ENCODE measurements at places on chromosomes 5 and 9.

GRCh38 chr5:115738830-115739229, 77.6 kb downstream of the CDO1 start:
- DNase-seq, result no peak

DNA sequence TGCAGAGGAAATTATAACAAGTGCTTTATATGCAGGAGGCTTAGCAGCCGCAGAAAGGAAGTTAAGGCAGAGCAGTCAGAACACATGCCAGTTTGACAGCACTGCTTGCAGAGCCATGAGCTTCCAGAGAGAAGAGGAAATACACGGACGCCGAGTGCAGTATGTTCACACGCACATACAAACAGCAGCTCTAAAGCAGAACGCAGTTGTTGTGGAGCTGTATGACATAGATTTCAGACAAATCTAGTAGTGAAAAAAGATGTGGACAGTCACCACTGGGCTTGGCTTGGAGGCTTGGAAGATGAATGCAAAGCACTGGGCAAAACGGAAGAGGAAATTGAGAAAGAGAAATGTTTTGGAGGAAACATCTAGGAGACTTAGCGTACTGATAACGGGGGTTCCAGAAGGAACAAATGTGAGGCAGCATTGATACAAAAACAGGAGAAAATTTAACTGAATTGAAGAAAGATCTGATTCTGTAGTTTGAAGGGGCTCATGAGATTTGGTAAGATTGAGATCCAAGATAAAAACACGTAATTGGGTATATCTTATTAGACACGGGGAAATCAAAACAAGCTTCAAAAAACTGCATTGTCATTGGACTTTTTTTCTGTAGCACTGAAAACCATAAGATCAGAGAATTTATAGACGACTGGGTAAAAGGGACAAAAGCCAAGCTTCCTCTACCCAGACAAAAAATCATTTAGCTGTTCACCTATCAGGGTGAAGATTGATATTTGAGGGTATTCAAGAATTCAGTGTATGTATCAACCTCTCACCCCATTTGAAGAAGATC, 19.6 kb upstream of the ROPN1L start:
- DNase-seq, result no peak

DNA sequence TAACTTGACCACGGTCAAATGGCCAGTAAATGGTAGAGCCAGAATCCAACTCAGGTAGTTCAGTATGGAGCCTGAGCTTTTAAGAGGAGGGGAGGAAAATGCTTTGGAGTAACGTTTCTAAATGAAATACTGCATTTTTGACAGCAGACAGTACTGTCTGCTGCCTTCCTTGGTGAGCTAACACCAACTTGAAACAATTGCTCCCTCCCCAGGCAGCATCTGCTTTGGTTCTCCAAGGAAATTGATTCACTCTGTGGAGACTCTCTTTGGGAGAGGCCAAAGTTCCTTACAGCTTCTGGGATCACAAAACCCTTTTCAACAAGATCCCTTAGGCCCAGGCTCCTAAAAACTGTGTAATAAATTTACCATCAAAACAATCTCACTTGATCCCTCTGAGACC, 75.2 kb upstream of the SSBP2 start:
- no peak for DNase-seq

DNA sequence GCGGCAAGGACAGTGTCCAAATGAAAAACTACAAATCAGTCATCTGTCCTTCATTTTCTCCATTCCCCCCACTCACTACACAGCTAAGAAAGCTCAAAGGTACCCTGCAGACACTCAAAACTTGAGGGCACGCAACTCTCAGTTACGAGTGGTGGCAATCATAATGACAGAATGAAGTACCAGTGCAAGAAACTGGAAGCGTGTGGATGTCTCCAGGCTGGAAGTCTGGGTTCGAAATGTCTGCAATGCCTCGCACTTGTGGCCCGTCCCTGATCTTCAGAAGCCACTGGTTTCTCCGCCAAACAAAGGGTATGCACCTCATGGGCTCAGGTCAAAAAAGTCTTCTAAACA, 597 bp upstream of the CENPH start:
- no peak for DNase-seq

DNA sequence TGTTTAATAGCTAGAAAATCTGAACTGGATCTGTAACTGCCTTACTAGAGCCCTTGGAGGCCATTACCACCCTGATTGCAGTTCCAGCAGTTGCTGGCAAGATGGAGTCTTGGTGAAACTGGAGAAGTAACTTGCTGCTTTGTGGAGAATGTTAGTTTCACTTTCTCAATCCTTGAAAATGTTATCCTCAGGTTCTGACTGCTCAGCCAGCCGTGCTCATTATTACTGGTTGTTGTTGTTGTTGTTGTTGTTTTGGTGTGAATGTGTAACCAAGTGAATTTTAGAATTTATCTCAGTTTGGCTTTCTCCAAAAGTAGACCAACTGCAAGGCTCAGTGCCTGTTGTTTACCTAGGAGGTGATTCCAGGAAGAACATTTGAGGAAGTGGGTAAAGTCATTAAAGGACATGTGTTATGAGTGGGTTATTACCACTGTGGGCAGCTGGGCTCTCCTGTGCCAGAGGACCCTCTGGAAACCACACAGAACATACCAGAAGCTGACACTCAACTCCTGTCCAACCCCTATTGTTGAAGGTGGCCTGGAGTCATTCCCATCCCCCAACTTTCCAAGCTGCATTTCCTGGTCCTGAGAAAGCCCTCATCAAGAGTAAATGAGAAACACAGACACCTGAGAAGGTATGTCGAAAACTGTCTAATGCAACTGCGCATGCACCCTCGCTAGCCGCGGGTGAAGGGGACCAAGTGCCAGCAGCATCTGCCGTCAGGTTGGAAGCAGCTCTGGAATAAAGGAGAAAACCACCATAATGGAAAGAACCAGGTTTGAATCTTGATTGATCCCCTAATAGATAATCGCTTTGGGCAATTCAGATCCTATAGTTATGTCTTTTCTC, 111.6 kb downstream of the CMYA5 start:
- DNase-seq, result peak; percentile 20

GRCh38 chr9:90789862-90790261, 11.8 kb upstream of the SYK start:
- DNase-seq, result no peak

DNA sequence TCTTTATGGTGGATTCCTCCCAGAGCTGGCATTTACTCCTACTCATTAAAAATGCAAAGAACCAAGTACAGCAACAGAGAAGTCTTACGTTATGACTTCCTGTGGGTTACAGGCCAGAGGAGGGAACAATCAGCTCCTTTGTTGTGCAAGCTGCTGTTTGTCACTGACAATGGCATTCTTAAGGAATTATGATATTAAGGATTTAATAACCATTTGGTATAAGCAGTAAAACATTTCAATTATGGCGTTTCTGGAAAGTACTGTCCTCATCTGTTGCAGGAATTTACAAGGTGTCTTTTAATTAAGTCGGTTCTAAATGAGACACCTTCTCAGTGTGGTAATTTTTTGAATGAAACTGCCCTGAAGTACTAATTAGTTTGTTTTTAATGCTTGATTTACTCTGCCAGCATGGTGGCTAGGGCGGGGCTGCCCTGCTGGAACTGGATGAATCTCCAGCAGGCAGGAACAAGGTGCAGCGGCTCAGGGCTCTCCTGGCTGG, 49.1 kb upstream of the VDAC1 start:
- no peak for DNase-seq

DNA sequence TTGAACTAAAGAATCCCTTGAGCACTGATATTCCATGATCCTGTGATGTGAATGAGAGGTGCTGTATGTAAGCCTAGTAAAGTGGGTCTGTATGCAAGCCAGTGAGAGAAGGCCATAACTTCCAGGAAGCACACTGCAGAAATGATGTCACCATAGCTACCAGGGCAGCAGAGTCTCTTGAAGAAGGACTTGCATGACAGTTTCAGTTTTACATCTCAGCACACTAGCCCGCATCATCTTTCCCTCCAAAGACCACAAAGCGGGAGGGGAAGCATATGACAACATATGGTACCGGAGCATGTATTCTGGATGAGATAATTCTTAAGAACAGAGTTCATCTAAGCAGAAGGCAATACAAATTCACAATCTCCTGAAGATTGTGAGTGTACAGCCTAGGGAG, 37.6 kb upstream of the MAST4 start:
- peak; percentile 74 for DNase-seq

GRCh38 chr9:113594484-113595299, 131.2 kb downstream of the RGS3 start:
- DNase-seq, result no peak

GRCh38 chr5:40618926-40619325, 60.8 kb upstream of the PTGER4 start:
- no peak for DNase-seq

DNA sequence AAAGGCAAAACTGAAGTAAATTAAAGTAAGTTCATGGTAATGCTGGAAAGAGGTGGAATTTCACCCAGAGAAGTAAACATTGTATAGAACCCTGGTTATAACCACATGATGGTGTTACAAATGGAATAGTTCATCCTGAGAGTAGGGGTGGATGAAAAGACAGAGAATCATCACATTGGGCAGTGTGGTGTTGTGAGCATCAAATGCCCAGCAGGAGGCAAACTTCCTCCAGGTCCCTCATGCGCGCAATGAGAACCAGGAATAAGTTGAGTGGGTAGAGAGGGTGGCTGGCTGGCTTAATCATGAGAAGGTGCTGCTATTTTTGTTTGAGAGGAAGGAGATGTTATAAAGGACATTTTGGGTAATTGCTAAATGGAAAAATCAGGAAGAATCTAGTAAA, 163.3 kb upstream of the HMHB1 start:
- DNase-seq, result no peak

DNA sequence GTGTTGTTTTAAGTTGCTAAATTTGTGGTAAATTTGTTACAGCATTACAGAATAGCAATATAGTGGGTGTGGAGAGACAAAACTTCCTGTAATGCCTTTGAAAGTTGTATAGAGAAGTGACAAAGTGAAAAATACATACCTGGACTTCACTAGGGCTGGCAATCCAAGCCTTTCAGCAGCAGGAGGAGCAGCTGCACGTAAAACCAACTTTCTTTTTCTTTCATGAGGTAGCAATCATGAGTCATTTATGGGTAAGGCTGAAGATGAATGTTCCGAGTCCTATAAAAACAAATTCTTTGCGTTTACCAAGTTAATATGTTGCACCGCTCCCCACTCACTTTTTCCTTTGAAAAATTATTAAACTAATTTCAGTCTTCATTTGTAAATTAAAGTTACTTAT, 1138.2 kb downstream of the TAF11L14 start:
- DNase-seq, result peak; percentile 14

- DNase-seq, result no peak
These were observed 12.6 kb downstream of the VLDLR start for GRCh38 chr9:2634153-2634552.

DNA sequence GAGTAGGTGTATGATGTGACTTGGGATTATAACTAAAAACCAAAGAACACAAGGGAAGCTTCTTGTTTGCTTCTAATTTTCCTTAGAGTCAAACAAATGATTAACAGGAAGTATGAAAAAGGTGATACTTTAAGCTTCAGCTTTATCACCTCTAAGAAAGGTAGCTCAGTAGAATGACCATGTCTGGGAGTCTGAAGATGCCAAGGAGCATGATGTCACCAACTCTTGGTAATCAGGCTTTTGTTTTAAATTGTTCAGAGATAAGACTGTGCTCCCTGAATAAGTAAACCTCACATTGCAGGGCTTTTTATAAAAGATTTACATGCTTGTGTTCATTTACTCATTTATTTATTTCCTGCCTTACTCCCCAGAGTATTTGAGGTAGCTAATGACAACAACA, 169.9 kb downstream of the FER start:
- DNase-seq, result no peak

DNA sequence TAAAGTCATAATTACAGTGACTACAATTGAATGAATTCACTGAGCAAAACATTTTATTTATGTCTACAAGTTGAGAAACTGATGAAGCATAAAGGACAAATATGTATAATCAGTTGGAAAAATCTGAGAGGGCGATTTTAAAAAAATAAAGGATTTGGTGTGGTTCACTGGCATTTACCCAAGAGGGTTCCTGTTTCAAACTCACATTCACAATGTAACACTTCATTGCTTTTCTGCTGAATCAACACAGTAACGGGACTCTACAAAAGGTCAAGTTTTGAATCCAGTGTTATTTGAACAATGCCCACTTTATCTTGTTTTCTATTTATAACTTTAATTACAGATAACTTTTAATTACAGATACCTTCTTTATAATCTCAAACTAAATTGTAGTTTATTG, 138.6 kb downstream of the NUDT12 start:
- DNase-seq, result no peak

- DNase-seq, result no peak
These were observed 25.6 kb downstream of the FYB1 start for GRCh38 chr5:39193553-39194465.

DNA sequence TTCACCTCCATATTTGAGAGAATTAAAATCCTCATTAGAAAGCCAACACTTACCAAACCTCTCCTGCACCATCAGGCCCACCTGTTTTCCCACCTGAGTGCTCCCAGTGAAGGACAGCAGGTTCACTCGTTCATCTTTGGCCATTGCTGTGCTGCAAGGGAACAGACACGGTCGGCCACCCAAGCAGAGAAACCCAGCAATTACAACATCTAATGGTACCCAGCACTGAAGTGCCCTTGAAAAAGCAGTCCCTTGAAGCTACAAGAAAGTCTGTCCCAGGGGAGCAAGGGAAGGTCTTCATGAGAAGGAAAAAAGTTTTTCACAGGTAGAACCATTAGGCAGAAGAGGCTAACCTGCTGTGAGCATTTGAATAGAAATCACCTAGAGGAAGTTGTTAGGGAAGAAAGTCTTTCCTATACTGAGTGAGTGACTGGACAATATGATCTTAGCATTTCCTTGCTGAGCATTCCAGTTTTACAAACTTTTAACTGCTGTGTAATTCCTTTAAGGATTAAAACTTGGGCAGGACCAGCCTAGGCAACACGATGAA, 26.7 kb downstream of the ALDH7A1 start:
- DNase-seq, result no peak

GRCh38 chr9:136198605-136199083, 6.3 kb downstream of the LHX3 start:
- no peak for DNase-seq

DNA sequence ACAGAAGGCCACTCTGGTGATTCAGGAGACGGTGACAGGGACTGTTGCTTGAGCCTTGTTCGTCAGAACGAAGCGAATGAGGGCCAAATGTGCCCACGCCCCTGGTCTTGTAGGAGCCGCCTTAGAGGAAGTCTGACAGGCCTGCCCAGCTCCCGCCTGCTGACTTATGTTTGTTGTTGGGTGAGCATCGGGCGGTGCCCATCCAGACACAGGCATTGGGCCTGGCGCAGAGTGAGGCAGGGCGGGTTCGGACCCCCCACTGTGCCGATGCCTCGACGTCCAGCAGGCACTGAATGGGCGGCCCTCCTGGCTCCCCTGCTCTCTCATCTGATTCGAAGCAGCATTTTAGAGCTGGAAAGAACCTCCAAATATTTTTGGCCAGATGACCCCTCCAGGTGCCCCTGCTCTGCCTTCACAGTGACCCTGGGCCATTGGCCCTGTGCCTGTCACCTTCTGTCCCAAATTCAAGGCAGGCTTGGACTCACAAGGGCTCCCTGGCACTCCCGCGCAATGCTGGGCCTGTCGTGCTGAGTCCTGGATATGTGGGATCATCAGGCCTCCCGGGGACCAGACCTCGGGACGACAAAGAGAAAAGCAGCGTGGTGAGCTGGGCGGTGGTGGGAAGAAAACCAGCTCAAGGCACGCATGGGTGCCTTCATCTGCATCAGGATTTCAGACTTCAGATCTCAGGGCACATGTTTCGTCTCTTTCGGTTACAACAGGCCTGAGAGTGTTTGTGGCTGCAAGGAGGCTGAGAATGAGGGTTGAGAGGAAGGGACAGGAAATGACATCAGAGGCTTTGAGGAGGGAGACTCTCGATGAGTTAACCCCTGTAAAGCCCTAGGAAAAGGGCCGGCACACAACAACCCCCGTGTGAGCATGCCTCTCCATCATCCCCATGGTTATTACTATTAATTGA, 37.1 kb upstream of the OLFM1 start:
- no peak for DNase-seq

Data from activated CD4-positive, alpha-beta T cell treated with anti-CD3 and anti-CD28 coated beads, Interleukin-2, amount 50 U/mL, for 16 hours (primary cell).